WERI-Rb-1 (cell line): ENCODE measurements at places on chromosomes 13 and 19.
A peak's percentile ranks its signal among the peaks of the same experiment; 100 is the strongest.

DNA sequence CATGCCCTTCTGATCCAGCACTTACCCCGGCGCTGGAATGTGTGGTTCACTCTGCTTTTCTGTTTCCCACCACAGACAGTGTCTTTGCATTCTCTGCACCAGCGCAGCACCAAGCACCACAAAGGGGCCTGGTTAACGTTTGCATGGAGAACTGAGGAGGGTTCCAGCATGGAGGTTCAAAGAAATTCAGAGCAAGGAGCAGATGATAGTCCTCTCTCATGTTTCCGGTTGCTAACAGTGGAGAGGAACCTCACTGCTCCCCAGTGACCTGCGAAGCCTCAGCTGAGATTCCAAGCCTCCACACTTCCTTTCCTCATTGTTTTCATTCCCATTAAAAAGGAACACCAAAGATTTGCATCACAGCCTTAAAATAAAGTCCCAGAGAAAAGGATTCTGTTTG, 99.7 kb downstream of the STARD13 start:
- DNase-seq, result no peak

- DNase-seq, result peak; percentile 35
Observed at GRCh38 chr19:8609279-8610040, 1.1 kb downstream of the ADAMTS10 start.

DNA sequence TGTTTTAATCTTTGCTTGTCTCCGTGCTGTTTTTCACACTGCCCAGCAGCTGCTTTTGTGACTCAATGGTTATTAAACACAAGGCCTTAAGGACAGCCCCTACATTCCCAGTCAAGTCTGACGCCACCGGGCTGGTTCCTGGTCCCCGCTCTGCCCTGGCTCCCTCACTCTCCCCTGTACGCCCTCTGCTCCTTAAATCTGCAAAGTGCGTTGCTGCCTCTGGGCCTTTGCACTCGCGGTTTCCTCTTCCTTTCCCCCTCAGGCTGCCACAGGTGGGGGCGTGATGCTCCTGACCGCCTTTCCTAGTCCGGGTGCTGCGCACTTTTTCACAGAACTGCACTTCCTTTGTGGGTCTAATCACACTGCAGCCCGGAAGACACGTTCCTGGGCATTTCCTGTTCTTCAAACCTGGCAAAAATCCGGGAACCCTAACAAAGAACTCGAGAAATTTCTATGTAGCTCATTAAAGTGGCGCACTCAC, 25.6 kb downstream of the NOSIP start:
- DNase-seq, result no peak

- DNase-seq, result no peak
Observed at GRCh38 chr19:51799034-51799773, 4.2 kb downstream of the FPR3 start.

DNA sequence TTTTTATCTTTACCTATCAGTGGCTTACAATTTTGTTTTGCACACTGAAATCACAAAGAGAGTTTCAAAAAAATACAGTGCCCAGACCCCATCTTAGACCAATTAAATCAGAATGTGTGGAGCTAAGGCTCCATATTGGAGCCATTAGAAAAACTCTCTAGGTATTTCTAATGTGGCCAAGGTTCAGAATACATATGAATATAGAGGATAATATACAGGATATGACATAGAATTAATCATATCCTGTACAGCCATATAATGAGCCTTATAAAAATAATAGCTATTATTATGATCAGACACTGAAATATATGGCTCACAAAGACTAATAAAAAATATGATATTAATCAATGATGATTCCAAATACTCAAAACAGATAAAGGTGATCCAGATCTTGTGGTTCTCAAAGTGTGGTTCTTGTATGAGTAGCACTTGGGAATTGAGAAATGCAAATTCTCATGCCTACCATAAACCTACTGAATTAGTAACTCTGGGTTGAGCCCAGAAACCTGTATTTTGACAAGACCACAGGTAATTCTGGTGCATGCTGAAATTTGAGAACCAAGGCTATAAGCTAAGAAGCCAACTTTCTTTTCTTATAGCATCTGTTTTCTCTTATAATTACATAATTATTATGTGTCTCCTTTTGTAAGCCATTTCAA, 408.0 kb downstream of the DIAPH3 start:
- no peak for DNase-seq

DNA sequence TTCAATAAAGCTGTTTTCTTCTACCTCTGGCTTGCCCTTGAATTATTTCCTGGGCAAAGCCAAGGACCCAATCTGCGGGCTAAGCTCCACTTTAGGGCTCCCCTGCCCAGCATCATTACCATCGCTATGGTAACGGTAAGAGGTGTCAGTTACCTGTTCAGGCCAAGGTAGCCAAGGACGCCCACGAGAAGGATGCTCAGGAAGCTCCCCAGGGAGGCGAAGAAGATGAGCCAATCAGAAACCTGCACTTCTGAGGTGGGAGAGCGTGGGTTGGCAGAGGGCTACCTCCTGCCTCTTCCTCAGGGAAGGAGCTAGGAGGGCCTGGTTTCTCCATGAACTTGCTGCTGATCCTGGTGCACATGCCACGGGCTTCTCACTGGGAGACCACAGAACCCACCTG, 24.7 kb downstream of the IL12RB1 start:
- no peak for DNase-seq

DNA sequence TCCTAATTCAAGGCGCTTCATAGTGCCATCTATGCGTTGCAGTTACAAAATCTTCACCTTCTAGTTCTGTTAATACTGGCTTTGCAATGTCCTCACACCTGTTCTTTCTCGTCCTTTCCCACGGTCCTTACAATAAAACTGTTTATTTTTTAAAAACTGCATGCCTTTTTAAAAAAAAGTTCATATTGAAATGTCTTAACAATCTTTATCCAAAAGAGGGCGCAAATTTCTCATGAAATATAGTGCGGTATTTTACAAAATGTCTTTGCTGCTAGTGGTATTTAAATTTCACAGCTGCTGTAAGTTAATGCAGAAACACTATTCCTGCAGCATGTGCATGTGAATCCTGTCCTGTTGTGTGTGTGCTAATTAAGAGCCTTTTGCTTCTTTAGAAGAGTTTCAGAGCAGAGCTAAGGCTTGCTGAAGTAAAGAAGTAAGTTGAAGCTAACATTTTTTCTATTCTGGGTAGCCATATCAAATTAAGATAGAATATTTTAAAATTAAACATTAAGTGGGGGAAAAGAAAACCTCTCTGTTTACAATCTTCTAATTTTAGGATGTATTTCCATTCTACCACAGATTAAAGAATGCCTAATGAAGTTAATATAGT, 15.8 kb upstream of the CLDN10 start:
- no peak for DNase-seq
